ENCODE measurements at places on chromosomes 2 and 18. TPM values are rescaled to one million over a fixed set of nuclear protein-coding genes. Genes with fewer than 3 reads are reported as not detected.

DNA sequence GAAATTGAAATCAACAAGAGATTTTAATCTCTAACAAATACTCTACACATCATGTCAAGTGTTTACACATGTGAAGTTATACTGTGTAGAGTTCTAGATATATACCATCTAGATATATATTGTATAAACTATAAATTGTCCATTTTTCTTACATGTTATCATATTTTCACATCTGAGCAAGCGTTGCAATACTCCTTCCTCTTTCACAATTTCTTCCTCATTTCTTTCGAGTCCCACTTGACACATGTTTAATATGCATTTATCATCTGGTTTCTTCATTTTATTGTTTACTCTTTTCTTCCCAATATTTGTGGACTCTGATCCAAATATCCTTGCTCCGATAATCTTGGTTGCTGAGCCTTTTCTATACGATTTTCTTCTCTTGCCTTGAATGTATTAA lies 50.2 kb downstream of the UNC80 start:
- no peak for DNase-seq

GRCh38 chr18:61702007-61702406 lies 190.8 kb downstream of the RNF152 start:
- no peak for DNase-seq

The NT5DC4 gene
- polyA plus RNA-seq = not detected

The SLC38A11 gene
- 0.25 TPM for polyA plus RNA-seq

DNA sequence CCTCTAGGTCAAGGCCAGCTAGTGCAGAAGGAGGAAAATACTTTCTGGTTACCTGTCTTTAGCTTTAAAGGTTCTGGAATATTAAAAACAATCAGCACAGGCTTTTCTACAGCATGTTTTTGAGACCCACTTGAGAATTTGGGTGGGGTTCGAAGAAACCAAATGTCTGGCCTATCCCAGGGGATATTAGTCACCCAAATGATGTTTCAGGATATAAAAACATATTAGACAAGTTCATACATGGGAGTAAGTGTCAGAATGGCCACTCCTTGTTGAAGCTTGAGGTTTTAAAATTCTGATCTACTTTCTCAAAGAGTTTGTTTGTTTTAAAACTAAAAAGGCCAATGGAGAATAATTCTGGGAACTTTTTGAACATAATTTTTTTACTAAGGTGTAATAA lies 158.6 kb upstream of the DLX2 start:
- no peak for DNase-seq

The PAIP2B gene
- 14.2 TPM for polyA plus RNA-seq

DNA sequence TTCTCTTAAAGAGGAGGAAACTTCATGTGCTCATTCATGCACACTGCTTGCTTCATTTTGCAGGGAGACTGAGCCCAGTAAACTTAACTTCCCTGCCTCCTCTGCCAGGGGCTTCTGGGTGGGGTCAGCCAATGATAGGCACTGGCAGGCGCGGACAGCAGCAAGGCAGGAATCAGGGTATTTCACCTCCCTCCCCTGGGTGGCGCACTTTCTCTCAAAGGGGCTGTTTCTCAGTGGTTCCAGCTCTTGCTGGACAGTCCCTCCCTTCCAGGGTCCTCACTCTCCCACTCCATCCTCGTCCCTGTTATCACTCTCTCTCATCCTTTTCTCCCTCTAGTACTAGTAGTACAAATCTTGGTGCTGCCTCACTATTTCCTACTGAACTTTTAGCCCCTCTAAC lies 320.5 kb upstream of the ZNF521 start:
- DNase-seq = no peak

The TUBB8B gene
- not detected for polyA plus RNA-seq

The ALLC gene
- polyA plus RNA-seq = 0.38 TPM

DNA sequence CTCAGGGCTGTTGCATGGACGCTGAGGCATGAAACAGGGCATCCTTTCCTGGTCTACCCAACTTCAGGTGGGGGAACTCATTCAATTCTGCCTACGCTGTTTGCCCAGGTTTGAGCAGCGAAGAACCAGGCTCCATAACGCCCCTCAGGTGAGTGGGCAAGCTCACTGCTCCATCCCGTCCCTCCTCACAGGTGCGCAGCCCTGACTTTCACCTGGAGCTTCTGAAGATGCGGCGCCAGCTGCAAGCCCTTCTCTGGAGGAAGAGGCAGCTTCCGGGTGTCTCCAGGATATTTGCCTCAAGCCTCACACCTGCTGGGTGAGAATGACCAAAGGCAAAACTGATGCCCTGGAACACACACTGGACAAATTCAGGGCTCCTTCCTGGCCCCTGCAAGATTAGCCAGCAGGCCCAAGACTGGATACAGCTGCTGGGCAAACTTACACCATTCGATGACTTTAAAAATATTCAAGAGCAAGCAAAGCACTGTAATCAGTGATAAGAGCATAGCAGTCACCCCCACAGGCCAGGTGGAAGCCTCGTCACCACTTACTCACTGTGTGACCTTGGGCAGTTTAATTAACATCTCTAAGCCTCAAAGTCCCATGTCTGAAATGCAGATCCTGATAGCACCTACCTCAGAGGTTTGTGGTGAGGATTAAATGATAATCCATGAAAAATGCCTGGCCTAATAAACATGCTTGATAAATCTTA lies 97.7 kb downstream of the GYPC start:
- no peak for DNase-seq

DNA sequence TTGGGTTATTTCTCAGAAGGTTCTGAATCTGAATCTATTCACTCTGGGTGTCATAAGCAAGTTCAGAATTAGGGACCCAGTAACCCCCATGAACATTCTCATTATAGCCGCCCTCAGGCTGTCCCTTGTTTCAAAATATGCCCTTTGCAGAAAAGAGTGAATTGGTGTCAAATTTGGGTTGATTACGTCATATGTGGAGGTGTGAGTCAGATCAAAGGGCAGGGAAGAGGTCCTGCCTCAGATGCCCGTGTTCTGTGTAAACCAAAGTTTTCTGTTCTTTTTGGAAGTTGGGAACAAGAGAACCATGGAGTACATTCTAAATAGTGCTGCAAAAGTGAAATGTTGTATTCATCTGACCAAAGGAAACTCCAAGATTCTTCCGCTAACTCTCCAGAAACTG lies 5.8 kb downstream of the FAM110C start:
- no peak for DNase-seq

- DNase-seq = no peak
These were observed 154.8 kb downstream of the LAMA1 start for GRCh38 chr18:6962571-6963451.

The MAPRE3 gene
- polyA plus RNA-seq = 85.1 TPM

GRCh38 chr2:238383743-238384380 lies 42.9 kb upstream of the ASB1 start:
- DNase-seq = no peak

DNA sequence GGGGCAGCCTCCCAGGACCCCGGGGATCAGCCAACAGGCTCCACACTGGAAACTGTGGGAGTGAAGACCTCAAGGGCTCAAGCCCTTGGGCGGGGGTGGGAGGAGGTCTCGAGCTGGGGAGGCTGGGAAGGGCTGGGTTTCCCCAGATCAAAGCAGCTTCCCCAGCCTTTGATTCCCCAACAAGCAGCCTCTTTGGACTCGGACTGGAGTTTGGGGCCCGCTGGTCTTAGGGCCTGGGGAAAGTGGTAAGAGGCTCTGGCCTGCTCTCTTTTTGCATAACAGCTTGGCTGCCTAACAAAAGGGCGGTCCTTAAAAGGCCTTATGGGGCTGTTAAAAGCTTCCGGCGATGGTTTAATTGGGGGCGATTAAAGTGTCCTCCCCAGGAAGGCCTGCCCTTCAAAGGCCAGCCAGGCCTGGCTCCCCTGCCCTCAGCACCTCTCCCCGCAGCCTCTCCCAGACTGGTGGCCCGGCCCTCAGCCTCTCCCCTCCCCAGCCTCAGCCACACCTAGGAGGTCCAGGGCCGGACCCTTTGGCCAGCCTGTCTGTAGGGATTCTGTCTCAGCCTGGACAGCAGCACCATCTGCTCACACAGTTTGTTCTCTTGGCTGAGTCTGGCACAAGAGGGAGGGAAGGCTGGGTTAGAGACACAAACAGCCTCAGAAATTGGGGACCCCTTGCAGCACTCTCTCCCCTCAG lies 39.6 kb downstream of the ZFP36L2 start:
- peak; percentile 74 for DNase-seq

The SKA1 gene
- 0.14 TPM for polyA plus RNA-seq

DNA sequence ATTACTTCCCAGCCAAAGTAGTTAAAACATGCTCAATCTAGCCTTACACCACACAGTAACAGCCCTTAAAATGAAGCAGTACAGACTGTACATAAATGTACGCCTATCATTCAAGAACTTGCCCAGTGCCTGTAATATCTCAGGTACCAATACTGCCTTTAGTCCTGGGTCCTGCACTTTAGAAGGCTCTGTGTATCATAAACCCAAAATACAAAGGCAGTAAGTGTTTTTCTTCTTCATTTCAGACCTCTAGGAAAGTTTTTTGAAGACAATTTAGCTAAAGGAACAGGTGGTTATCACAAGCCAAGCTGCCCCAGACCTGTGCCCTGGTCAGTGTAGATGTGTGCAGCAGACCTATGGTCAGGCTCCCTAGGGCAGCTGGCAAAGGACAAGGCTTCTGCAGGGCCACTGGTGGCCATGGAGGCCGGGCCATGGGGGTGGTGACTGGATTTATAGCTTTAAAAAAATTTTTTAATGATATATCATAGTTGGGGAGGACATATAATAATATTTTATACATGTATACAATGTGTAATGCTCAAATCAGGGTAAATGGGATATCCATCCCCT lies 18.8 kb downstream of the LPIN2 start:
- DNase-seq = no peak

All from right cardiac atrium (tissue), 5 donors.